NAMALWA (cell line): ENCODE measurements at places on chromosomes 11 and 22.

- no peak for DNase-seq
These were observed 164.9 kb downstream of the MIAT start for GRCh38 chr22:26822313-26822712.

DNA sequence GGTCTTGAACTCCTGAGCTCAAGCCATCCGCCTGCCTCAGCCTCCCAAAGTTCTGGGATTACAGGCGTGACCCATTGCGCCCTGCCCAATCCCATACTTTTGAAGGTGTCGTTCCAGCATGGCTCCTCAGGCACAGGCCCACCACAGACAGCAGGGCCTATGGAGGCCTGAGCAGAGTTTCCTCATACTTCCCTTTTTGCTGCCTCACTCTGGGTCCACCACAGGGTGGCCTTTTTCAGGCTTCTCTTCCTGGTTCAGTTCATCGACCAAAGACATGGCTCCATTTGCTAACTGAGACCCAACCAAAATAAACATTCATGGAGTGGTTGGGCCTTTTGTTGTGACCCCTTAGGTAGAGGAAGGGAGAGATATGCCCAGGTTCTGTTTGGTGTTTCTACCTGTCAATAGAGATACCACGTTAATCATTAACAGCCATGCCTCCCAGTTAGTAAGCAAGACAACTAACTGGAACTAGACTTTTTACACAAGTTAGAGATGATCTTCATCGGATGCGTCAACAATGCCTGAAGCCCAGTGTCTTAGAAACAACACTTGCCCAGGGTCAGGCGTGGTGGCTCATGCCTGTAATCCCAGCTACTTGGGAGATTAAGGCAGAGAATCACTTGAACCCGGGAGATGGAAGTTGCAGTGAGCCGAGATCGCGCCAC is 35.1 kb downstream of the TRIOBP start:
- DNase-seq: peak; percentile 45

GRCh38 chr11:66970807-66971442 is 4.2 kb upstream of the C11orf86 start:
- no peak for DNase-seq

GRCh38 chr11:119520966-119521365 is 98.0 kb upstream of the THY1 start:
- no peak for DNase-seq

- peak; percentile 27 for DNase-seq
These were observed 8.5 kb downstream of the AMOTL1 start for GRCh38 chr11:94776351-94777321.
